HT-29 (cell line): ENCODE measurements at places on chromosomes 16 and 17. TPM values are rescaled to one million over a fixed set of nuclear protein-coding genes. Genes with fewer than 3 reads are reported as not detected.

- no peak for DNase-seq
Observed at GRCh38 chr16:30470632-30470995, 1.9 kb upstream of the ITGAL start.

- peak; percentile 59 for DNase-seq
Observed at GRCh38 chr16:590188-590814, 435 bp downstream of the RAB40C start.

GRCh38 chr16:66544016-66544757 lies 5.7 kb downstream of the TK2 start:
- no peak for DNase-seq

GRCh38 chr16:87607223-87607622 lies 4.9 kb downstream of the JPH3 start:
- no peak for DNase-seq

GRCh38 chr17:57861000-57861789 lies 11.4 kb upstream of the MRPS23 start:
- peak; percentile 86 for DNase-seq

DNA sequence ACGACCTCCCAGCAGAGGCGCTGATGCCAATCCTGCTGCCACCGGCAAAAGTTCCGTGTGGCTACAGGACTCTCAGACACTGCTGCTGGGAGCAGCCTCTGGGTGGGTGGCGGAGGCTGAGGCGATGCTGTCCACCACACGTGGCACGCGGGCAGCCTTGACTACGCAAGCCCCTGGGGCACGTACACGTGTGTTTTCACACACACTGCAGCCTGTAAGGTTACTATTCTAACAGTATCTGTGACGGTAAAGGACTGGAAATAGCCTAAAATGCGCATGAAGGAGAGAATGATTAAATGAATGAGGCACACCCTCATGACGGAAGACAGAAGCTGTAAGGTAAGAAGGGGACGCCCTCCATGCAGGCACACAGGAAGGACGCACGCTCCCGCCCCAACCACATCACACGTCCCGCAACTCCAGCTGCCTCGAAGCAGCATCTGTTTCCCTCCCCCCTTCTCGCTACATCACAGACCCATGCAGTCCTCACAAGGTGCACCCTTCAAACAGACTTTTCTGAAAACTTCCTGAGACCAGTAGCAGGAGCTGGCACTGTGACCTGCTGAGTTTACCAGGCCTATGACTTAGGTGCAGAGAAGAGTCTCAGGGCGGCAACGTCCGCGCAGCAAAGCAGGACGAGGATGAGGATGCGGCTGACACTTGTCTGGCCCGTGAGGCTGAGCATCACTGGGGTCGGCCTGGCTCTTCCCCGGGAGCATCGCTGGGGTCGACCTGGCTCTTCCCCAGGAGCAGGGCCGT lies 28.7 kb upstream of the FASN start:
- DNase-seq: no peak

GRCh38 chr17:83076938-83077337 lies 2.5 kb upstream of the METRNL start:
- peak; percentile 51 for DNase-seq

- no peak for DNase-seq
Observed at GRCh38 chr16:90031931-90032673, 12.8 kb upstream of the DBNDD1 start.

Gene LDHD
- 0.08 and 1.4 TPM in 2 replicates for total RNA-seq

DNA sequence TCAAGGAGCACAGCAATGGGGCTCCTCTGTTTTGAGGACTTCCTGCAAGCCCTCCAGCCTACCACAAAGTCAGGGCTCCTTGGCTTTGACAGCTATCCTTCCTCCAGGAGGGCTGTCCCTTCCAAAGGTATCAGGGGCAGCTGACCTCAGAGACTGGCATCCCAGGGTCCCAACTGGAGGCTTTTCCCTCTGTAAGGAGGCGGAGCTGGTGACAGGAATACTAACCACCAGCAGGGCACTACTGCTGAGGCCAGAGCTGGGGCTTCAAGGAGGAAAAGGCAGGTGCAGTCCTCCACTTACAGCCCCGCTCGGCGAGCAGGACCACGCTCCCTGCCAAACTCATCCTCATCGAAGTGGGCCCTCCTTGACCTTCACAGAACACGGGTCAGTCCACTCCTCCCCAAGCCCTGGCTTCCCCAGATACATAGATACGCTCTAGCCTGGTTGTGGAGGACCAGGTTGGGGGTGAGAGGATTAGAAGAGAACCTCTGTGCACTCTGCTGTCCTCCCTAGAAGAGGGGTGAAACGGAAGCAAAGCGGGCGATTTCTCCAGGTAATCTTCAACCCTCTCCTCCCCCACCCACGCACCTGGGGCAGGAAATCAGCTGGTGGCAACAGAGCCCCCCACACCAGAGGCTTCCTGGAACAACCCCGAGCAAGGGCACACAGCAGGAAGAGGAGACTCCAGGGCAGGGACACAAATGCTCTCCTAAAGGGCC lies 20.5 kb downstream of the ST3GAL2 start:
- DNase-seq: no peak

Gene CCL7
- not detected in 2 replicates for total RNA-seq

Gene PROCA1
- total RNA-seq: 1.7 and 3.8 TPM in 2 replicates

Gene SRRM2
- 132 and 138 TPM in 2 replicates for total RNA-seq

DNA sequence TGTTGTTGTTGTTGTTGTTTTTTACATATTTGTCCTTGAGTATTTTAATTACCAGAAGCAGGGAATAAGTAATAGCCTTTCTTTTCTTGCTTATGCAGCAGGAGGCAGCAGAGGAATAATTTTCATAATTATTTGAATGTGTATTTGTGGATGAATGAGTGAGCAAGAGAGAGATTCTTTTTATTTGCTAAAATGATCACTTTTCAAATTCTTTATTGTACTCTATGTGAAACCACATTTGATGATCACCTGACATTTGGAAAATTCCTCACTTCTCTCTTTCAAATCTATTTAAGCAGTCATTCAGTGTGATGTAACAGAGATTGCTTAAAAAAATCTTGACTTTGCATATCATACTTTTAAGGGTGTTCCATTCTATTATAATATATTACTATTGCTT lies 223.6 kb downstream of the BCAS3 start:
- no peak for DNase-seq

- peak; percentile 10 for DNase-seq
Observed at GRCh38 chr17:57766318-57766943, 21.3 kb upstream of the CCDC182 start.

- no peak for DNase-seq
Observed at GRCh38 chr17:8563981-8564602, 66.4 kb downstream of the MYH10 start.

GRCh38 chr17:860805-861204 lies 78.7 kb downstream of the MRM3 start:
- no peak for DNase-seq

Gene PABPN1L
- not detected in 2 replicates for total RNA-seq

GRCh38 chr17:27558842-27559505 lies 72.0 kb upstream of the LGALS9 start:
- peak; percentile 58 for DNase-seq

- DNase-seq: no peak
Observed at GRCh38 chr16:72922714-72923113, 125.2 kb downstream of the ZFHX3 start.

DNA sequence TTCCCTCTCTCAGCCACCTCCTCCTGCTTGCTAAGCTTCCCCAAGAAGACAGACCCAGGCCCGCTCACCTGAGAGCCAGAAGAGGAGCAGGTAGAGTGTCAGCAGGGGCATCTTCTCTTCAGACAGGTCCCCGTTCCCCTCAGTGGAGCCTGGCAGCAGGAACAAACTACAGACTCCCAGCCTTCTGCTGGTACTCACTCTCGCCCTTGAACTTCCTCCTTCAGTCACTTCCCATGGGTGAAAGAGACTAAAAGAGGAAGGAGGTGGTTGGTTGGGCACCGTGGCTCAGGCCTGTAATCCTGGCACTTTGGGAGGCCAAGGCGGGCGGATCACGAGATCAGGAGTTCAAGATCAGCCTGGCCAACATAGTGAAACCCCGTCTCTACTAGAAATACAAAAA lies at the start of gene CD300LF:
Gene CD300LF (minus strand): TSS at position 168 of the 400 bp plus-strand sequence. CDS start 57 bp downstream, at position 111.
- DNase-seq: no peak

DNA sequence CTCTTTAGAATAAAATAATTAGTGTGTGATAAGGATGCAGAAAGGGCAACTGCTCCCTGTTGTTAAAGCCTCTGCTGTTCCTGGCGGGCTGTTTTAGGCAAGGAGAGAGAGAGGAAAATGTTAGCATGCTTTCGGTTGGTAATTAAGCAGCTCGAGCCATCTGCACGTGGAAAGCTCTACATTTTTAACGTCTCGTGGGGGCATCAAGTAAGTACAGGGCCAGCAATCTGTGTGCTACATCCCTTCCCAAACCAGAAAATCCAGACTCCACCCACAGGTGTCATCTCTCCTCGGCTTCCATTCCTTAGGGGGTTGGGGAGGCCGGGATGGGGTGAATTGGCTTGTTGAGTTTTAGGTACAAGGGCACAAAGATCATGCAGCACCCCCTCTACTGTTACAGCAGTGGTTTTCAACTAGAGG lies 62.4 kb upstream of the MARCHF10 start:
- DNase-seq: no peak

Gene TRAPPC1
- 22.0 and 24.5 TPM in 2 replicates for total RNA-seq

DNA sequence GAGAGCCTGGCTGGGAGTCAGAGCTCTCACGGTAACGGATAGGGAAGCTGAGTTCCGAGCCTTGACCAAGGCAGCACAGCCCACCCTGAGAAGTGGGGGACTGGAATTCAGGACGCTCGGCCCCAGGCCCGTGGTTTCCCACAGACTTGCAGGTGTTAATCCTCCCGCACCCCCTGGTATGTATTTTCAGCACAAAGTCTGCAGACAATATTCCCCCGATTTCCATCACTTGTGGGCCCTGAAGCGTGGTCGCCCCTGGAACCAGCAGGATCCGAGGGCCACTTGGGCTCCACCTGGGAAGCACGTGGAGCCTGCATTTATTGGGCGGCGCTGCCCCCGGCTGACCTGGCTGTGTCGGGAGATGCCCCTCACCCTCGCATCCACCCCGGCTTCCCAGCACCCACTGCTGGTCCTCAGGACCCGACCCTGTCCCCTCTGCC lies 60.2 kb downstream of the WSB1 start:
- no peak for DNase-seq
